ENCODE measurements at places on chromosomes 1 and 21.

- no peak overlapping the region for H3K4me3 ChIP-seq
- H3K4me1 ChIP-seq = peaks cover 4% of the 10 kb centered on the region
- no peak overlapping the region for H3K27ac ChIP-seq
- peaks cover 27% of the 10 kb centered on the region for H3K27me3 ChIP-seq
- no peak for DNase-seq
- H3K36me3 ChIP-seq = no peaks in the 10 kb centered on the region
Measured at GRCh38 chr1:209613400-209614150, 30.1 kb downstream of the CAMK1G start.

- H3K27ac ChIP-seq = no peak overlapping the region
- DNase-seq = peak; percentile 59
- peaks cover 5% of the 10 kb centered on the region for H3K4me1 ChIP-seq
- no peak overlapping the region for H3K4me3 ChIP-seq
- no peaks in the 10 kb centered on the region for H3K27me3 ChIP-seq
Measured at GRCh38 chr1:205060746-205061145, 17.7 kb downstream of the CNTN2 start.

GRCh38 chr1:24343412-24344089 lies 24.4 kb downstream of the GRHL3 start:
- no peak for DNase-seq
- H3K27ac ChIP-seq = no peak overlapping the region
- H3K4me3 ChIP-seq = no peak overlapping the region
- no peaks in the 10 kb centered on the region for H3K36me3 ChIP-seq

GRCh38 chr1:214473862-214474261 lies 77.5 kb downstream of the PTPN14 start:
- no peaks in the 10 kb centered on the region for H3K36me3 ChIP-seq
- H3K27me3 ChIP-seq = no peaks in the 10 kb centered on the region
- H3K27ac ChIP-seq = no peak overlapping the region
- no peak overlapping the region for H3K4me3 ChIP-seq

GRCh38 chr1:219697682-219698081 lies 84.8 kb upstream of the ZC3H11B start:
- DNase-seq = no peak
- H3K27ac ChIP-seq = no peak overlapping the region
- no peaks in the 10 kb centered on the region for H3K36me3 ChIP-seq
- no peak overlapping the region for H3K4me3 ChIP-seq
- no peaks in the 10 kb centered on the region for H3K4me1 ChIP-seq
- no peaks in the 10 kb centered on the region for H3K27me3 ChIP-seq
